Pulmonary artery endothelial cell (primary cell): ENCODE measurements at places on chromosomes 5 and 9.

DNA sequence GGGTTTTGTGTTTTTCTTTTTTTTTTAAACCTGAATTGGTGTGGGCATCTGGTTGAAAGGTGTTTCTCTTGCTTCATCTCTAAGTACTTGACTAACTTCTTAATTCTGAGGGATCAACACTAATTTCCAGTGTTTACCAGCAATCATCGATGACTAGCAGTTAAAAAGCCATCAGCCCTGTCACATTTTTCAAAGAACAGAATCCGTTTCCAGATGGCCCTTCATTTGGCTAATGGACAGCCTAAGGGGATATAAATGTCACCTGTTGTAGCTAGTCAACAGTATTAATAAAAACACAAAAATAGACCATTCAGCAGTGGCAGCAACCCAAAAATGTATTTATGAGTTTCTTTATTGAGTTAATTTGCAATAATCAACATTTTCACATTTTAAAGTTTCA, 1076.5 kb downstream of the MAT2B start:
- DNase-seq = no peak

GRCh38 chr5:8749556-8749955, 796.3 kb downstream of the SEMA5A start:
- no peak for DNase-seq

- no peak for DNase-seq
Measured at GRCh38 chr9:69155341-69156030, 18.6 kb upstream of the TJP2 start.

DNA sequence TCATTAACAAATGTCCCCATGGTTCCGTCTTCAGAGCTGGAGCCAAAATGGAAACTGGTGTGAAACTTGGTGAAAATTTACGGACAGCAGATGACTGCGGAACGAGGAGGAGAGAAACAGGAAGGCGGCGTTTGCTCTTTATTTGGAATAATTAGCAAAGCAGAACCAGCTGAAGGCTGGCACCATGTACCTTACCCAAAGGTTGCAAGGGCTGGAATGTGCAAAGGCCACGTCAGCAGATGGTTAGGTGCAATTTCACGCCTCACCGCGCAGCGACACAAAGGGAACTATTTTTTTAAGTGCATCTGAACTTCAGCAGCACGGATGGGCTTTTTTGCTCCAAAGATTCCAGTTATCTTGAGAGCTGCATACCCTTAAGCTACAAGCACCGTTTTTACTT, 127.4 kb downstream of the COL23A1 start:
- no peak for DNase-seq

DNA sequence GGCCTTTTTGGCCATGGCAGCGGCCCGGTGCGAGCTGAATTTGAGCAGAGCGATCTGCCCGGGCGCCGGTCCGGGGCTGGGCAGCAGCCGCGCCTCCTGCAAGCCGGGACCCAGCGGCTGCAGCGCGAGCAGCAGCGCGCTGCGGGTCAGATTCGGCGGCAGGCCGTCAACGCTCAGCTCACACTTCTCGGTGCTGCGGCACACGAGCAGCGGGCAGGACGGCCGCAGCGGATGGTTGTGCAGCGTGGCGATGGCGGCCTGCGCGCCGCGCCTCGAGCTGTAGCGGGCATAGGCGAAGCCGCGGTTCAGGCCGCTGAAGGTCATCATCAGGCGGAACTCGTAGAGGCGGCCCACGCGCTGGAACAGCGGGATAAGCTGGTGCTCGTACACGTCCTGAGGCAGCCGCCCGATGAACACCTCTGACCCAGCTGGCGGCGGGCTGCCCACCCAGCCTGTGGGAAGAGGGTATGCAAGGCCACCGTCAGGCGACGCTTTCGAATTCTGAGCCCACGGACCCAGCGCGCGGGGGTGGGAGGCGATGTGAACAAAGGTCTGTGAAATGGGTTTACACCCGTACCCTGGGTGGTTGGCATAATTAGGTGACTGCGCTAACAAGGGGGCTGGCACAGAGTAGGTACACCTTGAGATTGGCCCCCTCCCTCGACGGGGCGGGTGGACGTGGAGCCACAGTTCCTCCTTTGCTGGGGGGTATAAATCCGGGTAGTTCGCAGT, 755 bp downstream of the DND1 start:
- DNase-seq = no peak

- DNase-seq = no peak
Measured at GRCh38 chr5:44329716-44330115, 59.5 kb downstream of the FGF10 start.

- no peak for DNase-seq
Measured at GRCh38 chr5:145660897-145661640, 174.1 kb downstream of the PRELID2 start.

DNA sequence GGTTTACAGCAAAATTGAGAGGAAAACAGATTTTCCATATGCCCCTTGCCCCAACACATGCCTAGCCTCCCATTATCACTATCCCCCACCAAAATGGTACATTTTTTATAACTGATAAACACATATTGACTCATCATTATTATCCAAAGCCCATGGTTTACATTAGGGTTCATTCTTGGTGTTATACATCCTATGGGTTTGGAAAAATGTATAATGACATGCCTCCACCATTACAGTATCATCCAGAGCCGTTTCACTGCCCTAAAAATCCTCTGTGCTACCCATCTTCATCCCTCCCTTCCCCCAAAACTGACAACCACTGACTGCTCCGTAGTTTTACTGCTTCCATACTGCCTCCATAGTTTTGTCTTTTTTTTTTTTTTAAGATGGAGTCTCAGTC, 111.1 kb downstream of the ACTL7B start:
- no peak for DNase-seq

- no peak for DNase-seq
Measured at GRCh38 chr5:74655206-74655605, 14.7 kb upstream of the ENC1 start.

- DNase-seq = no peak
Measured at GRCh38 chr9:1261879-1262766, 212.0 kb downstream of the DMRT2 start.

DNA sequence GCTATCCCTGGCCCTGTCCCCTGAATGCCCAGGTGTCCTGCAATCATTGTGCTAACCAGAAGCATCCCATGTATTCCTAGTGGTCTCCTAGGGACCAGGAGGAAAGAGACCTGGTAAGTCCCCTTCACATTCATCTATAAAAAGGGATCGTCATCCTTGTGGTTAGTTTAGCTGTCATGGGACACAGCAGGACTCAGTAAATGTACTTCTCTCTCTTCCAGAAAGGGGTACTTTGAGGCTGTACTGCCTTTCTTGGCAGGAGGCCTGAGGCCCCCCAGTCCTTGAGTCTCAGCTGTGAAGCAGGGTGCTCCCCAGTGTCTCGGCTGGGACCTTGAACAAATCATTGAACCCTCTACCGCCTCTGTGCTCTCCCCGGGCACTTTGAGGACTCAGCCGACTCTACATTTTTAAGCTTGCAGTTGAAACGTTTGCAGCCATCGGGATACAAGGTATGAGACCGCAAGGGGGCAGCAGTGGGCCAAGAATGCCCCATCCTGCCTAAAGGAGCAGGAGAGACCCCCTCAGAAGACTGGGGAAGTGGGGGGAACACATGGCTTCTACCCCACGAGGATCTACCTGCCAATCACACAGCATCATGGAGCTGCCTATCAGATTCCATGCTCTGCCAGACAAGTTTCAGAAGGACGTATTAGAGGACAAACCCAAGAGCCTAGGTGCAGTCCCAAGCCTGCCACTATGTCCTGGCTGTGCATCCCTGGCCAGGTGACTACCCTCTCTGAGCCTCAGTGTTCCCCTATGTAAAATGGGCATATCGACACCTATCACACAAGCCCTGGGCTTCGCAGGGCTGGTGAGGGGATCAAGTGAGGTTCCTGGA, 2.4 kb upstream of the PHYKPL start:
- DNase-seq = no peak
